ENCODE measurements at places on chromosomes 11 and 22.

- no peak for DNase-seq
Measured at GRCh38 chr22:30903876-30904460, 64.6 kb downstream of the MORC2 start.

- no peak for DNase-seq
Measured at GRCh38 chr11:19966441-19966840, 193.8 kb downstream of the DBX1 start.

GRCh38 chr11:107916671-107917241 is 11.5 kb upstream of the RAB39A start:
- no peak for DNase-seq

- DNase-seq = no peak
Measured at GRCh38 chr11:65262776-65263175, 1.0 kb downstream of the POLA2 start.

DNA sequence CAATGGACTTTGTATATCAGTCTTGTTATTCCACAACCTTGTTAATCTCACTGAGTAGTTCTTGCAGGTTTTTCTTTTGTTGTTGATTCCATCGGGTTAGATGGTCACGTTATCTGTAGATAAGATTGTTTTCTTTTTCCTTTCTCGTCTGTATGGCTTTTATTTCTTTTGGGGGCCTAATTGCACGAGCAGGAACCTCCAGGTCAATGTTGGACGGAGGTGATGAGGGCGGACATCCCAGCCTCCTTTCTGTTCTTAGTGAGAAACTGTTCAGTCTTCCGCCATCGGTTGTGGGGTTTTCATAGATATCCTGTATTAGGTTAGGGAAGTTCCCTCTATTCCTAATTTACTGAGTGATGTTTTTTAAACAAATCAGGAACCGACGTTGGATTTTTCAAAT is 4.8 kb upstream of the PRR33 start:
- no peak for DNase-seq

DNA sequence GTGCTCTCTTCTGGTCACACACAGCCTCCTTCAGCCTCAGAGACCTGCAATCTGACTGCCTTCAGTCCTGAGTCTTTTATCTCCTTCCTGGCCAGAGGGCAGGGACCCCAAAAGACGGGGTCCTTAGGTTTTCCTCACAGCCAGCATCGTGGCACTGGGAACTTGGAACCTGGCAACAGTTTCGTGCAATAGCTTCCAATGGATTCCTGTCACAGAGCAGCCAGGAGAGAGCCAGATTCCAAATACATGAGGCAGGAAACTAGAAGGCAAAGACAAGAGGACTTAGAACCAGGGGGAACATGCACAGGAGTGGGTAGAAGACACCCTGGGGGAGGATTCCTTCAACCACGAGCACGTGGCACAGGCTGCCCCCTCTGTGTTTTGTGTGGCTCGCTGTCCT is 48.6 kb downstream of the C11orf91 start:
- no peak for DNase-seq

GRCh38 chr11:108483163-108483562 is 15.0 kb downstream of the POGLUT3 start:
- no peak for DNase-seq

DNA sequence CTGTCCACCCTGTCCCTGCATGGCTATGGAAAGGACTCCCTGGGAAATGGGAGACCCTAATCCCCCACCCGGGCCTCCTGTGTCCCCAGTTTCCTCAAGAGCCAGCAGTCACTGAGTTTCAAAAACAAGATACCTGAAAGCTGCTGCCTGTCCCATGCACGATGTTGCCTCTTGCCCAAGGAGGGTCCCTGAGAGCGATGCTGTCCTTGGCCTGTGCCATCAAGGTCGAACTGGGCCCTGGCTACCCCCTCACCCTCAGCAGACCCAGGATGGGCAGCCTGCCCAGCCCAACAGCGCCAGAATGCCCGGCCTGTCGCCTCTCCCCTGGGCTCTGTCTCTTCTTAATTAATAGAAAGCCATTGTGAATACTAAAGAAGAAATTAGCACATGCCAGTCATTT is 104.5 kb upstream of the LMO1 start:
- no peak for DNase-seq

DNA sequence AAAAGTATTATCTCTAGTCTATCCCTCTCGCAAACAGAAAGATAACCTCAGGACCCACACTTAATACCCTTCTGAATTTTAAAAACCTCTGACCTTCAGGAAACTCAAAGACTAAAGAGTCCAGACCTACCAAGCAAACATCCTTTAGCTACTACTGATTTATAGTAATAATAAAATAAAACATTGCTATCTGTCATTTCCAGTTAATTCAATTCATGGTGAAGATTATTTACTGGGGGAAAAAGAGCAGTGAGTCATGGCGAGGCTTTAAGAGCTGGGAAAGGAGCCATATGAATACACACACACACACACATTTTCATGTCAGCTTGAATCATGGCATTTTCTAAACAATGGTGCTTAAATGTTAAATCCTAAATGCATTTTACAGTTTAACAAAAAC is 87.1 kb downstream of the FAM76B start:
- no peak for DNase-seq

DNA sequence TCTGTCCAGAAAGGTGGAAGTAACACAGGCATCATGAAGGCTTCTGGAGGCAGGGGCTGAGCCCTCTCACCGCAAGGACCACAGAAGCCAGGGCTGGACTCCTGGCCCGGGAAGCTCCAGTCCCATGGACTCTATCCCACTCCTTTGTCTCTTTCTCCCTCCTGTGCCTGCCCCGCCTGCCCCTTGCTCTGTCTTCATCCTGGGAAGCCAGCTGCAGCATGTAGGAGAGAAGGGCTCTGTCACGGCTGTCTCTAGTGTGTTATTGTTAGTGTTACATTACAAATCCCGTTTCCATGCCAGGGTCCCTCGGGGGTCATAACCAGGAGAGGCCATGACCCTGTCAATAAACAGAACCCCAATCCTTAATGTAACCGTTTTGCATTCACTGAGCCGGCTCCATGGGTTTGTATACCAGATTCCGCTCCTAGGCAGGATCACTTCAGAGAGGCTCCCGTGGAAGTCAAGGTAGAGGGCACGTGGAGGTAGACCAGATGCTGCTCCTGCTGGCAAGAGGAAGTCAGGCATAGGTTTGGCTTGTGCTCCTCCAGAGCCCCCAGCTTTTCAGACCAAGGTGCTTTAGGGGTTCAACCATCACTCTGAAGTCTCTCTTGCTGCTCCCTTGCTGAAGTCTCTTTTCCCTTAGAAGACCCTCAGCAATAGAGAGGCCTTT is 293.2 kb downstream of the ETS1 start:
- DNase-seq = no peak

GRCh38 chr11:65814131-65814985 is 19.4 kb upstream of the SNX32 start:
- DNase-seq = no peak

GRCh38 chr22:17569971-17570511 is 6.7 kb downstream of the SLC25A18 start:
- no peak for DNase-seq

DNA sequence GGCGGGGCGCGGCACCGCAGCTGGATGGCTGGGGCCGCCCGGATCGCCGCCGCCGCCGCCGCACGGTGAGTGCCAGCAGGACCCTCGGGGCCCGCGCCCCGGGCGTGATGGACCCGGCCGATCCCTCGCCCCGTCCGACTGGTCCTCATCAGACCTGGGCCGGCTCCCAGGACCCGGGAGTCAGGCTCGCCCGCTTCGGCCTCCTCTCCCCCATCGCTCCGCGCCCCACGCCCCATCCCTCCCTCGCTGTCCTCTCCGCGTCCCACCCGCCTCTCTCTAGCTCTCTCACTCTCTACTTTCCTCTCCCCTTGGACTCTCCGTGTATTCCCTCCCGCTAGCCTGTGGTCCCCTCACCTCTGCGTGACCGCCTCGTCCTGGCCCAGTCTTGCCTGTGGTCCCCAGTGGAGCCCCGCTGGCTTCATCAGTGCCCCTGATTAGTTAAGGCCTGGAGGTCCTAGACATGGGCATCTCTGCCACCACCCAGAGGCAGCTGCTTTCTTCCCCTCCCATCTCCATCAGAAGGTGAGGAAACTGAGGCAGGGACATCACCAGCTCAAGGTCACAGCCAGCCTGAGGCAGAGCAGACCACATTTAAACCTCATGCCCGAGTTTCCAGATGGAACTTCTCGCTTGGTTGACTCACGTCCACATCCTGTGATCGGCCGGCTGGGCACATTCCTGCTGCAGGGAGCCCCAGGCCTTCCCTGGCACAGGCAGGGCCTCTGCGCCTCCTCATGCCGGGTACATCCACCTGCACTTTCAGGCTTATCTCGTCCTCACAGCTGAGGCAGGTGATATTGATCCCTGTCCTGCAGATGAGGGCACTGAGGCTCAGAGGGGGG is 429 bp downstream of the SLC39A13 start:
- no peak for DNase-seq

DNA sequence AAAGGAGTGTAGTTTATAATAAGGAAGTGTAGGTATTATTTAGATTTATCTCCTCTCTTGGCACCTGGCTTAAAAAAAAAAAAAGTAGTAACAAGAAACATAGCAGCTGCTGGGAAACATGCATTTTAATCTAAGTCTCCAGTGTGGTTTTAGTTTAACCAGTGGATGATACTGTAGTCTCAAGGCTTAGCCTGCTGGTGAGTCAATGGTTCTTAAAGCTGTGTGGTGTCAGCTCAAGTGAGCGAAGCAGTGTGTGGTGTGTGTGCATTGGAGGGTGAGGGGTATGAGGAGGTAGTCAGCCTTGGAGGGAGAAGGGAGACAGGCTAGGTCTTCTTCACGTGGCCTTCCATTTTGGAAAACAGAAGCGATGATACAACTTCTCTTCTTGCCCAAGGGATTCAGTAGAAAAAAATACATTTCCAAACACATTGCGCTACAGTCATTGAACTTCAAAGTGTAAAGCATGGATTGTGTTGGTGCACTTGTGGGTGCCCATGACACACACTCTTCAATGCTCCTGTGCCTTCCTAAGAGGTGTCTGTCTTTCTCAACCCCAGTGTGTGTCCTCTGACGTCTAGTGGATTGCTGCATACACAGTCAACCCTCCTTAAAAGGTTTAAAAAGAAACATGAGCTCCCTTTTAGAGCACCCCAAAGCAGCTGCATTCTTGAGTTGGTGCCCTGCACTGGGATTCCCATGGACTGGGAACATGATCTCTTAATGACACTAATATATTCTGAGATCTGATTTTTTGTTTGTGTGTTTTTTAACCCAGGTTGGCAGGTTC is 40.1 kb downstream of the ZBTB16 start:
- DNase-seq = no peak

GRCh38 chr11:59302991-59303390 is 55.7 kb upstream of the OR5AN1 start:
- DNase-seq = no peak

- no peak for DNase-seq
Measured at GRCh38 chr11:111135778-111136570, 109.6 kb upstream of the POU2AF2 start.

GRCh38 chr11:74680035-74680671 is 51.1 kb downstream of the CHRDL2 start:
- DNase-seq = no peak

DNA sequence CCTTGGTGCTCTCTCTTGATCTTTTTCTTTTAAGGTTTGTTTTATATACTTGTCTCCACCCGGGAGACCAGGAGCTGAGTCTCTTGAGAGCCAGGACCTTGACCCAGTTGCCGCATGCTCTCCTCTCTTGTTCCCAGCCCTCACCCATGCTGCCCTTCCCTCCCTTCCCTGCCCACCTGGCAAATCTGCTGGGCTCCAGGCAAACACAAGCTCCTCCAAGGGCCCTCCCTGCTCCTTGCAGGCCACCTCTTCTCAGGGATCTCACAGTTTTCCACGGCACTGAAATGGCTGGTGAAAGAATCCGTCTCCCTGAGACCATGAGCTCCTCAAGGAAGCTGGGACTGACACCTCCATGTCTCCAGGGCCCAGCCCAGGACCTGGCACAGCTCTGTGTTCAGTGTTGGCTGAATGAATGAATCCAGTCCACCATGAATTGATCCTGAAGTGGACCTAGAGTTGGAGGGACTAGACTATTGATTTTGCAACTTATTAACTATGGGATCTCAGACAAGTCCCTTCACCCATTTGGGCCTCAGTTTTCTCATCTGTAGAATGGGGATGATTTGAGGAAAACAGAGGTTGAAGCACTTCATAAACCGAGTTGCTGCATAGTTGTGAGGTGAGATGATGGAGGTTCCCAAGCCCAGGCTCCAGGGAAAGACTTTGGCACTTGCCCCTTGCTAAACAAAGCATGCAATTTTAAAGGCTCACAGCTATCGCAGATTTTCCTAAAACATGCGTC is 25.1 kb upstream of the FBLN1 start:
- DNase-seq = no peak

- DNase-seq = no peak
Measured at GRCh38 chr22:27381960-27382742, 419.4 kb downstream of the MN1 start.

GRCh38 chr11:47856186-47856585 is 8.0 kb upstream of the NUP160 start:
- DNase-seq = no peak

- DNase-seq = no peak
Measured at GRCh38 chr22:30457981-30458380, 13.8 kb downstream of the SEC14L3 start.

- no peak for DNase-seq
Measured at GRCh38 chr11:3148990-3149851, 15.9 kb downstream of the OSBPL5 start.

GRCh38 chr22:49735411-49735900 is 92.2 kb downstream of the BRD1 start:
- no peak for DNase-seq

GRCh38 chr11:68798221-68798813 is 43.4 kb downstream of the CPT1A start:
- DNase-seq = no peak

GRCh38 chr11:70399681-70400112 is 1.4 kb downstream of the CTTN start:
- DNase-seq = no peak

- DNase-seq = no peak
Measured at GRCh38 chr22:35172442-35172841, 84.9 kb upstream of the HMGXB4 start.

GRCh38 chr22:46504584-46504983 is 32.8 kb downstream of the CELSR1 start:
- DNase-seq = no peak

GRCh38 chr11:46102843-46103242 is 18.4 kb downstream of the PHF21A start:
- DNase-seq = no peak

GRCh38 chr11:115238086-115238485 is 266.1 kb downstream of the CADM1 start:
- DNase-seq = no peak

- DNase-seq = no peak
Measured at GRCh38 chr11:31870609-31871309, 59.6 kb upstream of the PAX6 start.
